ENCODE measurements at places on chromosomes 16 and 17. TPM values are rescaled to one million over a fixed set of nuclear protein-coding genes. Genes with fewer than 3 reads are reported as not detected.
A peak's percentile ranks its signal among the peaks of the same experiment; 100 is the strongest.

- no peak for DNase-seq
- no peaks in the 10 kb centered on the region for H3K27me3 ChIP-seq
- H3K36me3 ChIP-seq: peaks cover 89% of the 10 kb centered on the region
- H3K4me1 ChIP-seq: peaks cover 75% of the 10 kb centered on the region
Observed at GRCh38 chr16:27445502-27446175, 43.7 kb downstream of the IL21R start.

DNA sequence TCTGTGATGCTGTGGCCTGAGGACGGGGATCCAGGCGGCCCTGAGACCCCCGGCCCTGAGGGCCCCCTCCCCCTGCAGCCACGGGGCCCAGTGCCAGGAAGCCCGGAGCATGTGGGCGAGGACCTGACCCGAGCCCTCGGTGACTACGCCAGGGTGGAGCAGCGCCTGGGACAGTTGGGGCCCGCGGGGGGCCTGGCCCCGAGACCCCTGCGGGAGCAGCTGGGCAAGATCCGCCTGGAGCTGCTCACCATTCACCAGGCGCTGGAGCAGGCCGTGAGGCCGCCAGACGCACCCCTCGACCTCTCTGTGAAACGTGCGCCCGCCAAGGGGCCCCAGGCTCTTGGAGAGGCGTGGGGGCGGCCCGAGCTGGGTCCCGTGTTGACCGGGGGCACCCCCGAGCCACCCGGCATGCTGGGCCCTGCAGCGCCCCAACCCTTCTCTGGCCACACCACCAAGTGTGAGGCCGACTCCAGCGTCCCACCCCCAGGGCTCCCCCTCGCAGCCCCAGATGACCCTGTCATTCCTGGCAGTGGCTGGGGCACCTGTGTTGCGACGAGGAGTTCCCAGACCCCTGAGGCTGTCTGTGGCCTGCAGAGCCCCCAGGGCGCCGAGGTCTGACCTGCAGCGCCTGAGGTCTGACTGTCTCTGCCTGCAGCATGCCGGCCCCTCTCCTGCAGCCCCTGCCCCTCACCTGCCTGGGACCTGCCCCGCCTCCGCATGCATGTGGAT is 2.0 kb upstream of the NHLRC4 start:
- no peaks in the 10 kb centered on the region for H3K27me3 ChIP-seq
- no peak overlapping the region for H3K4me3 ChIP-seq
- peaks cover 17% of the 10 kb centered on the region for H3K4me1 ChIP-seq
- no peak for DNase-seq
- no peaks in the 10 kb centered on the region for H3K36me3 ChIP-seq

DNA sequence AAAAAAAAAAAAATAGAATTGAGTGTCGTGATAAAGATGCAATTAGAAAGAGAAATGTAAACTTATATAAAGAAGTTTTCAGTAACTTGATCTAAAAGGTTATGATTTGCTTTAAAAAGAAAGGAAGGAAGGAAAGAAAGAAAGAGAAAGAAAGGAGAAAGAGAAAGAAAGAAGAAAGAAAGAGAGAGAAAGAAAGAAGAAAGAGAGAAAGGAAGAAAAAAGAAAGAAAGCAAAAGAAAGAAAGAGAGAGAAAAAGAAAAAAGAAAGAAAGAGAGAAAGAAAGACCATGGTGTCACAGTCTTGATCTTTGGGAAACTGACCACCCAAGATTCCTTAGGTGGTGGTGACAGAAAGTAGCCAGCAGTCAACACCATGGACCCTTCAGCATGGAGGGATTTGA is 4.3 kb upstream of the CCL3 start:
- peaks cover 26% of the 10 kb centered on the region for H3K27me3 ChIP-seq
- H3K4me1 ChIP-seq: peaks cover 23% of the 10 kb centered on the region
- no peaks in the 10 kb centered on the region for H3K36me3 ChIP-seq
- DNase-seq: no peak

GRCh38 chr16:88754912-88755744 is 29.9 kb downstream of the PIEZO1 start:
- H3K27ac ChIP-seq: no peak overlapping the region
- DNase-seq: no peak
- no peaks in the 10 kb centered on the region for H3K27me3 ChIP-seq
- no peak overlapping the region for H3K4me3 ChIP-seq
- H3K36me3 ChIP-seq: no peaks in the 10 kb centered on the region
- H3K4me1 ChIP-seq: peaks cover 9% of the 10 kb centered on the region

- no peak overlapping the region for H3K27ac ChIP-seq
- no peak for DNase-seq
Observed at GRCh38 chr16:57325458-57325857, 33.1 kb upstream of the CCL22 start.

Gene AOC3
- 2.6 TPM for total RNA-seq

GRCh38 chr17:49280061-49280460 is 49.5 kb upstream of the PHOSPHO1 start:
- no peak for DNase-seq
- no peaks in the 10 kb centered on the region for H3K27me3 ChIP-seq
- H3K4me1 ChIP-seq: no peaks in the 10 kb centered on the region
- no peaks in the 10 kb centered on the region for H3K36me3 ChIP-seq
- no peak overlapping the region for H3K27ac ChIP-seq
- no peak overlapping the region for H3K4me3 ChIP-seq

- peak; percentile 40 for DNase-seq
- no peaks in the 10 kb centered on the region for H3K4me1 ChIP-seq
- H3K27me3 ChIP-seq: no peaks in the 10 kb centered on the region
Observed at GRCh38 chr17:76781056-76781982, 43.4 kb downstream of the MFSD11 start.

DNA sequence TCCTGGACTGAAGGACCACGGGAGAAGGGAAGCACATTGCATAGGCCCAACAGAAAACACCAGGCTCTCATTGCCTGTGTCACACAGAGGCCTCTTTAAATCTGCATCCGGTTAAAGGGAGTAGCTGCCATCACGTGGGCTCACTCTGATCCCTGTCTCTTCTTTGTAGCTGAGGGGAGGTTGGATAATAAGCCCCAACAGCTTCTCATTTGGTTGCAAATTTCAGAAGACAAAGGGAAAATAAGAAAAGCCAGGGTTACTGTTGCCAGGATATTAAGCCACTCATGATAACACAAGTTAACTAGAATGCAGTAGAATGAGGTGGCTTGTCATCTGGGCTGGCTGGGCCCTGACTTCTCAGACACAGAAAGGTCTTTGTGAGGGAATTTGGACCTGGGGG is 325.1 kb upstream of the ERCC4 start:
- no peak for DNase-seq
- no peak overlapping the region for H3K4me3 ChIP-seq

DNA sequence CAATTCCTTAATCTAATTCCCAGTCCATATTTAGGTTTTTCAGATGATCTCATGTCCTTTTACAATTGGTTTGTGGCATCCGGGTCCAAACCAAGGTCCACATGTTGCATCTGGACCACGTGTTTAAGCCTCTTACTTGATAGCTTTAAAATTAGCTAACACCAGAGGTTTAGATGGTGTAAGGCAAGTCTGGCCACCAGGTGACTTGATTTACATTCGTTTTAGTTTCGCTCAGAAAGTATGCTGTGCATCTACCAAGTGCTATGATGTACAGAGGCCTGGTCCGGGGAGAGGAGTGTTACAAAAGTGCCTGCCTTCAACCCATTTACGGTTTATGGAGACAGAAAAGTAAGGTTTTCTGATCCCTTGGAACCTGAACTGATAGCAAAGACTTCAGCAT is 878 bp upstream of the DNAJA2 start:
- DNase-seq: peak; percentile 52
- H3K4me3 ChIP-seq: peak overlapping the region; percentile 93
- peak overlapping the region; percentile 98 for H3K27ac ChIP-seq
- peaks cover 22% of the 10 kb centered on the region for H3K36me3 ChIP-seq
- peaks cover 57% of the 10 kb centered on the region for H3K4me1 ChIP-seq

Gene CMTM2
- not detected for total RNA-seq

Gene TBC1D3C
- not detected for total RNA-seq

- H3K27me3 ChIP-seq: peaks cover 65% of the 10 kb centered on the region
- no peak for DNase-seq
- peaks cover 29% of the 10 kb centered on the region for H3K4me1 ChIP-seq
- peak overlapping the region; percentile 38 for H3K4me3 ChIP-seq
- H3K27ac ChIP-seq: no peak overlapping the region
Observed at GRCh38 chr17:48995304-48995973, 1.7 kb upstream of the IGF2BP1 start.

Gene IKZF3
- 34.2 TPM for total RNA-seq

Gene SUPT4H1
- total RNA-seq: 76.6 TPM

DNA sequence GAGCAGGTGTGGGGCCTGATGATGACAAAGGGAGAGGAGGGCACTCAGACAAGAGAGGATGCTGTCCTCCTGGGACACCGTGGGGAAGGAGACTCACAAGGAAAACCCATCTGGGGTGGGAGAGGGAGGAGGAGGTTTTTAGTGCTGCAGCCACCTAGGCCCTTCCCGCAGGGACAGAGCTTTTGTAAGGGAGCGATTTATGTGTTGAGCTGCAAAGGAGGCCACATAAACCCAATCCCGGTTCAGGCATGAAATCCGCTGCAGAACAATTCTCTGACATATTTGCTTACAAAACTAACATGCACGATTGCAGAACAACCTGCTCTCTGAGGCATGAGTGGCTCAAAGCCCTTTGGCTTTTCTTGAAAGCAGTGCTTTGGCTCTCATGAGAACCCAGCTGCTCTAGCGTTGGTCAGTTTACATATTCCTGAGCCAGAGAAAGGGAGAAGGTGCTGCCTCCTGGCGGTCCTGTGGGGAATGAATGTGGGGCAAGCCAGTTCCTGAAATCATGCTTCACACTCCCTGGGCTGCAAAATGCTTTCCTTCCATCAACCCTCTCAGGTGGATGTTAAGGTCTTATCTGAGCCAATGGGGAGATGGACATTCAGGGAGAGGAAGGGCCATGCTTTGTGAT is 122.4 kb upstream of the NLRP1 start:
- H3K27me3 ChIP-seq: peaks cover 21% of the 10 kb centered on the region
- no peak overlapping the region for H3K4me3 ChIP-seq
- no peaks in the 10 kb centered on the region for H3K4me1 ChIP-seq
- peak; percentile 76 for DNase-seq

GRCh38 chr17:58065238-58065637 is 18.0 kb upstream of the DYNLL2 start:
- peaks cover 2% of the 10 kb centered on the region for H3K27me3 ChIP-seq
- no peaks in the 10 kb centered on the region for H3K4me1 ChIP-seq
- H3K4me3 ChIP-seq: no peak overlapping the region
- no peaks in the 10 kb centered on the region for H3K36me3 ChIP-seq

GRCh38 chr16:84093120-84093878 is 23.4 kb downstream of the MBTPS1 start:
- no peak for DNase-seq
- no peaks in the 10 kb centered on the region for H3K27me3 ChIP-seq
- H3K27ac ChIP-seq: no peak overlapping the region
- H3K4me1 ChIP-seq: peaks cover 22% of the 10 kb centered on the region

GRCh38 chr16:19886073-19886941 is 1.7 kb upstream of the GPRC5B start:
- peak overlapping the region; percentile 72 for H3K4me3 ChIP-seq
- peaks cover 21% of the 10 kb centered on the region for H3K27me3 ChIP-seq
- peaks cover 24% of the 10 kb centered on the region for H3K4me1 ChIP-seq
- H3K36me3 ChIP-seq: no peaks in the 10 kb centered on the region
- peak; percentile 91 for DNase-seq

Gene PRSS33
- total RNA-seq: 0.12 TPM

DNA sequence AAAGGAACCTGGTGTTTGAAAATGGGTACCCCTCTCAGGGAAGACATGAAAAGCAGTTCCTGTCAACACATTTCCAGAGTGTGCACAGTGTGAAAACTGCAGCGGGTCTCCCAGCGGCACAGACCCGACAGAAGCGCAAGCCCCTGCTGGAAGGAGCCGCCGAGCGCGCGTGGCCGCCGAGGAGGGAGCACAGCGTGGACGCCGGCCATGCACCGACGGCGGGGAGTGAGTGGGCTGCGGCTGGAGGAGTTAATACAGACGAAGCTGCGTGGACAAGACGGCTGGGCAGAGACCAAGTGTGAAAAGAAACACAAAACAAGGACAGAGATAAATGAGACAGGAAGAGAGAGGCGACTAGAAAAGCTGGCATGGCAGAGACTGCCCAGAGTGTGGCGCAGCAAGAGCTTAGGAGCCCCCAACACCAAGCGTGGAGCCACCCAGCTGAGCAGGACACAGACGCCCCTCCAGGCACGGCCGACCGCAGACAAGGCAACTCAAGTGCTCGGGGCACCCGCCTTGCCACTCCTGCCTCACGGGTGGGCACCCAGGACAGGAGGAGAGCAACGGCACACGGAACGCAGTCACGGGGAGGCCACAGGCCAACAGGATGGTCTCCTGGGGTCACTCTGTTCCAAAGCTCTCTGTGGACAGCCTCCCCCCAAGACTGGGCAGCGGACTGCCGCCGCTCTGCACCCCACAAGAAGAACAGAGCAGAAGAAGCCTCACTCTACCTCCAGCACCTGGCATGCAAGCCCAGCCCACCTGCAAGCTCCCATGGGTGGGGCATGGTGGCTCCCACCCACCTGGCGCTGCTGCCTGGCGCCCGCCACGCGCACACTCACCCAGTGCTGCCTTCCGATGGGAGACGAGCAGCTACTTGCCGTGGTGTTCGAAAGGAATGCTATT is 16.5 kb downstream of the SLC16A3 start:
- peaks cover 38% of the 10 kb centered on the region for H3K36me3 ChIP-seq
- no peaks in the 10 kb centered on the region for H3K27me3 ChIP-seq
- DNase-seq: no peak
- H3K4me1 ChIP-seq: peaks cover 33% of the 10 kb centered on the region

Gene KRT9
- not detected for total RNA-seq

Gene DHRS7B
- 12.0 TPM for total RNA-seq

Gene STH
- total RNA-seq: not detected

DNA sequence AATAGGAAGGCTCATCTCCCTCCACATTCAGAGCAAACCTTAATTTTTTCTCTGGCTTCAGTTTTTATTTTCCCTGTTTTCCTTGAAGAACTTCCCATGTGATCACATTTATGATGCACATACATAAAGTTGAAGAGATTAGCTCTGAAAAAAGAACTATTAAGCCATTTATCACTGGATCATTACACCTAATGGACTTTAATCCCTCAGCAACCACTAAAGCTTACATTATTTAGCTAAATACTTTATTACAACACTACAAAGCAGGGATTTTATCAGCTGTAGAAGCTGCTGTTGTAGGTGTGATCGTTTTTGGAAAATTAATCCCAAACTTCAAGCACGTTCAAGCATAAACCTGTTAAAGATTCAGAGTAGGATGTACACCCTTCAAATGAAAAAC is 21.1 kb downstream of the SMYD4 start:
- DNase-seq: no peak
- H3K4me1 ChIP-seq: no peaks in the 10 kb centered on the region
- H3K36me3 ChIP-seq: peaks cover 16% of the 10 kb centered on the region
- H3K27me3 ChIP-seq: no peaks in the 10 kb centered on the region

- H3K4me3 ChIP-seq: no peak overlapping the region
- peaks cover 2% of the 10 kb centered on the region for H3K27me3 ChIP-seq
- no peak for DNase-seq
- no peaks in the 10 kb centered on the region for H3K36me3 ChIP-seq
Observed at GRCh38 chr16:5444189-5444588, 346.6 kb upstream of the EEF2KMT start.

Gene OR1D2
- total RNA-seq: not detected

DNA sequence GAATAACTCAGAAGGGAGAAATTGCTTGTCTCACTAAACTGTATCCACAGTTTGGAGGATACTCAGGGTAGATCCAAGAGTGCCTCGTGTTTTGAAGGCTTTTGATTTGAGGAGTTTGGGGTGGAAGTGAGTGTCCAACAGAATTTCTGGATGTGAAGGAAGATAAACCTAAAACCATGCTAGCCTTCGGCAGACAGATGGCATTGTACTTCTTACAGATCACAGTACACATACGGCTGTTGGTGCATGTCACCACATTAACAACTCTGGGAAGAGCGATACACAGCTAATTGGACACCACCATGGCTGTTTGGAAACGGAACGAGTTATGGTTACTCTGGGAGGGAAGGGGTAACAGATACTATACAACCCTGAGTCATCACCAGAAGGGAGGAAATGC is 420.4 kb downstream of the GRIN2A start:
- H3K36me3 ChIP-seq: no peaks in the 10 kb centered on the region
- H3K4me3 ChIP-seq: no peak overlapping the region
- H3K27me3 ChIP-seq: no peaks in the 10 kb centered on the region
- DNase-seq: no peak
- H3K4me1 ChIP-seq: no peaks in the 10 kb centered on the region
- H3K27ac ChIP-seq: no peak overlapping the region

All from activated naive CD4-positive, alpha-beta T cell treated with anti-CD3 and anti-CD28 coated beads for 36 hours (primary cell).